ENCODE measurements at places on chromosomes 16 and 17.

- peaks cover 10% of the 10 kb centered on the region for H3K4me1 ChIP-seq
- no peak for DNase-seq
- peaks cover 2% of the 10 kb centered on the region for H3K27me3 ChIP-seq
Observed at GRCh38 chr17:73711184-73711583, 66.9 kb upstream of the SDK2 start.

- no peak overlapping the region for H3K4me3 ChIP-seq
- no peaks in the 10 kb centered on the region for H3K27me3 ChIP-seq
- no peaks in the 10 kb centered on the region for H3K36me3 ChIP-seq
- no peak overlapping the region for H3K27ac ChIP-seq
- no peak for DNase-seq
Observed at GRCh38 chr17:6926667-6927066, 69.2 kb upstream of the ALOX12 start.

GRCh38 chr16:59733321-59733720, 999.2 kb upstream of the GOT2 start:
- no peaks in the 10 kb centered on the region for H3K36me3 ChIP-seq
- H3K27ac ChIP-seq = no peak overlapping the region
- H3K4me3 ChIP-seq = no peak overlapping the region
- H3K27me3 ChIP-seq = no peaks in the 10 kb centered on the region

GRCh38 chr17:42493319-42493718, 34.6 kb downstream of the ATP6V0A1 start:
- no peak overlapping the region for H3K27ac ChIP-seq
- peak; percentile 50 for DNase-seq
- no peaks in the 10 kb centered on the region for H3K27me3 ChIP-seq
- no peak overlapping the region for H3K4me3 ChIP-seq
- H3K4me1 ChIP-seq = peaks cover 9% of the 10 kb centered on the region

DNA sequence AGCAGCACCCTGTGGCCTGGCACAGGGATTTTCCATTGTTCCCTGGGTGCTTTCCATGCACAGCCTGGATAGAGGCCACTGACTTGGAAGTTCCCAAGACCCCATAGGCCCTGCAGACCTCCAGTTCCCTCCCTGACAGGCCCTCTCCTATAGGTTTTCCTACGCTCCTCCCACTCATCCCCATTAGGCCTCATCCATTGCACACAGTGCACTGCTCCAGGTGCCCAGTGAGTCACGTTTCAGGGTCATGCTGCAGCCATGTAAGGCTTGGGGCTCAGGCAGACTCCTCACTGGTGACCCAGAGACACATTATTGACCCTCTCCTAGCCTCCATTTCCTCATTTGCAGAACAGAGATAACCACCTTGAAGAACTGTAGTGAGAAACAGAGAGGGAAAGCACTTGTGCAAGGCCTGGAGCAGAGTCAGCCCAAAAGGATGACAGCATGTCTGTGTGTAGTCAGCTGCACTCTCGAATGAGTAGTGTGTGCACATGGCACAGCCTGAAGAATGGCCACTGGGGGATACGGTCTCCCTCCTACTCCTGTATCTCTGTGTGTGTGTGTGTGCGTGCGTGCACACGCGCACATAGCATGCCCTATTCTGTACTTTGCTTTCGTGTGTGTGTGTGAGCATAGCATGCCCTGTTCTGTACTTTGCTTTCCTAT, 26.8 kb downstream of the DRC3 start:
- no peaks in the 10 kb centered on the region for H3K27me3 ChIP-seq
- H3K36me3 ChIP-seq = no peaks in the 10 kb centered on the region
- peak; percentile 11 for DNase-seq
- H3K4me1 ChIP-seq = no peaks in the 10 kb centered on the region
- H3K27ac ChIP-seq = no peak overlapping the region
- no peak overlapping the region for H3K4me3 ChIP-seq

DNA sequence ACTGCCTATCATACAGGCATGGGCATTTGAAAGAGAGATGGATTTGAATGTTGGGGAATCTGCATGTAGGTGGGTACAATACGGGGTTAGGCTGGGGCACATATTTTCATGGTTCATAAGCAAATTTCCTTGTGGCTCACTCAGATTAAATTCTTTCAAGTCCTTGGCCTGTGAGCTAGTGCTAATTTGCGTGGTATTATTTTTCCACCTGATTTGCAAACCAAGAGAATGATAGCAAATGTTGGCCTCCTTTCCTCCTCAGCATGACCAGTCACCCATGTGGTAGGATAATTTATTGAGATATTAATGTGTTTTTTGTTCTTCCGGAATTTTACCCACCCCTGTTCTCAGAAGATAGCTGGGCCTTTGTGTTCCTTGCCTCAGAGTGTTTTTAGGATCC, 22.9 kb downstream of the FAM20A start:
- DNase-seq = no peak
- H3K27me3 ChIP-seq = no peaks in the 10 kb centered on the region
- H3K4me1 ChIP-seq = no peaks in the 10 kb centered on the region
- no peak overlapping the region for H3K27ac ChIP-seq
- no peak overlapping the region for H3K4me3 ChIP-seq

DNA sequence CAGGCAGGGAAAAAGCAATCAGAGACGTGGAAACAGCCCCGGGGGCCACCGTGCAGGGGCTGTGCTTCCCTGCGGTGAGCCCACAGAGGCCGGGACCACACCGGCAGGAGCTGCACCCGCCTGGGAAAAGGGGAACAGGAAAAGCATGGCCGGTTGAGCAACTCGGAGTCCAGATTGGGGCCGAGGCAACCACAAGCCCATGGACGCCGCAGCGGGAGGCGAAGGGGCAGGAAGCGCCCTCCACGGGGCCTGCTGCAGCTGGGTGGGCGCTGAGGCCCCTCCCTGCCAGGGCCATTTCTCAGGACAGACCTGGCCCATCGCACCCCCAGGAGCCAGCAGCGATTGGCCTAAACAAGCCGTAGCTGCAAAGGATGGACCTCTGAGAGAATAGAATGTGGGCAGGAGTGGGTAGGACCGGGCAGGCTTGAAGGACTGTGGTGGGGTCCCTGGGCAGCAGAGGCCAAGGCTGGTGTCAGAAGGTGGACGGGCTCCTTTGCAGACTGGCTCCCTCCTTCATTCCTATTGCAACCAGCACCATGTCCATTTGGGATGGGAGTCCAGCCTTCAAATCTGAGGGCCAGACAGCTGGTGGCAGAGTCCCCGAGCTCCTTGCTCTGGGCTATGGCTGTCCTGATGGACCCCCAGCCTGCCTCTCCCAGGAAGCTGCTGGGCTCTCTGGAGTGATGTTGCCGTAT, 30.4 kb downstream of the COX4I1 start:
- no peaks in the 10 kb centered on the region for H3K36me3 ChIP-seq
- peaks cover 12% of the 10 kb centered on the region for H3K4me1 ChIP-seq
- no peaks in the 10 kb centered on the region for H3K27me3 ChIP-seq
- H3K27ac ChIP-seq = no peak overlapping the region

DNA sequence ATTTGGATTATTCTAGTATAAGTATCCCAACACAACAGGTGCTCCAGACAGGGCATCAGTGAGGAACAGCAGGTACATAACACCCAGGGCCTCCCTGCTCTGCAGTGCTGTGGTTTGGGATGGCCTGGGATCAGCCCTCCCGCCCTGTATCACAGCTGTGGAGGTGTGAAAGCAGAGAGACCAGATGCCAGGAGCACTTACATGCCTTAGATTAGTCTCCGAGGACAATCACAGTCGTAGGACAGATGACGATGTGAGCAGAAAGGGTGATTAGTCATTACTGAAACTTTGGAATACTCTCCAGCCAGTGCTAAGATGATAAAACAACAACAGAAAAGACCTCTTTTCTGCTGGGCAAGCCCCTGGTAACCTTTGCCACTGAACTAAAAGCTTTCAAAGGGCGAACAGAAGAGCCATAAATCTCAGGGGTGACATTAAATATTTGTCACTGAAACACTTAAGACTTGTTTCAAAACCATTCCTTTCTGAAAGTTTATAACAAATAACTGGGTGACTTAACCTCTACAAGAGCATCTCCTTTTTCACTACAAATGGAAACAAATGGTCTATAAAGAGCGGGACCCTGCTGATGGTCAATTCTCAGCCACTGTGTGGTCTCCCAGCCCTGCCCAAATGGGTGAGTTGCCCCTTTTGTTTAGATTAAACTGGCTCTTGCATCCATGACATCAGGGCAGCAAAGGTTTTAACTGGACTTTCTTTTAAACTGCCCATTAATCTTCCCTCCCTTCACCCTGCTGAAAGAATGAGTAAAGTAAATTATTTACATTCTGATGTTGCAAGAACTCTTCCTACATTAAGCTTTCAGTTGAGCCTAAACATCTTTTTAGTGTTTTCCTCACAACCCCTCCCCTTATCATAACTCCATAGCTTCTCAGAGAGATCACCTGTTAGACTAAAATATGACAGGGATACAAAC, 183.1 kb upstream of the COX10 start:
- no peaks in the 10 kb centered on the region for H3K4me1 ChIP-seq
- no peak overlapping the region for H3K27ac ChIP-seq
- no peak overlapping the region for H3K4me3 ChIP-seq
- no peaks in the 10 kb centered on the region for H3K27me3 ChIP-seq

DNA sequence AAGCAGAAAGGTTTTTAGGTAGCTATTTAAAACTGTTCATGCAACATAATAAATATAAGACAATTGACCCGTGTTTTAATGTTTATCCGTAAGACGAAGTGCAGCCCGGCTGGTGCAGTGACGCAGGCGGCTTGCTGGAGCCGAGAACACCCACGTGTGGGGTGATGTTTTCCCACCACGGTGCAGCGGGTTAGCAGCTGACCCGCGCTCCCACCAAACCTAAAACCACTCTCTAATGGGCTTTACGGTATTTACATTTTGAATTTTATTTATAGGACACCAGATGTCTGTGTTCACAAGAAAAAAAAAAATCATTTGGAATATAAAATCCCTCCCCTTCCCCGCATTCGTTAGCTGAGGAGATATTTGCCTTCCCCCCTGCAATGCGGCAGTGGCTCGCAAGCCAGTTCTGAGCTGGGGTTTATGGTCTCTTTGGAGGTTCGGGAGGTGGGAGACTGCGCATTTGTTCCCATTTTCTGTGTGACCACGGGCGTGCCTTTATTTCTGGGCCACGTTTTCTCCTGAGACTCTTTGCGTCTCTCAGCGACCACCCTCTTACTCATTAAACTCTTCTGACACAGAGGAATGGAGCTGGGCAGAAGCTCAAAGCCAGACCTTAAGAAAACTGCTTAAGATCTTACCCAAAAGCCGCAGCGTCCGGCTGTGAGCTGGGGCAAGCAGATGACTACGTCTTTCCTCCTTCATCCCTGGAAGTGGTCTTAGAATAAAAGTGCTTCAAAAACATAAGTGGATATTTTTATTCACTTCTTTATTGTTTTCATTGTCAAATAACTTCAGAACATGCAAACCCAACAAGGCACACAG, 301.1 kb downstream of the IRF8 start:
- peaks cover 12% of the 10 kb centered on the region for H3K27me3 ChIP-seq
- H3K27ac ChIP-seq = no peak overlapping the region

DNA sequence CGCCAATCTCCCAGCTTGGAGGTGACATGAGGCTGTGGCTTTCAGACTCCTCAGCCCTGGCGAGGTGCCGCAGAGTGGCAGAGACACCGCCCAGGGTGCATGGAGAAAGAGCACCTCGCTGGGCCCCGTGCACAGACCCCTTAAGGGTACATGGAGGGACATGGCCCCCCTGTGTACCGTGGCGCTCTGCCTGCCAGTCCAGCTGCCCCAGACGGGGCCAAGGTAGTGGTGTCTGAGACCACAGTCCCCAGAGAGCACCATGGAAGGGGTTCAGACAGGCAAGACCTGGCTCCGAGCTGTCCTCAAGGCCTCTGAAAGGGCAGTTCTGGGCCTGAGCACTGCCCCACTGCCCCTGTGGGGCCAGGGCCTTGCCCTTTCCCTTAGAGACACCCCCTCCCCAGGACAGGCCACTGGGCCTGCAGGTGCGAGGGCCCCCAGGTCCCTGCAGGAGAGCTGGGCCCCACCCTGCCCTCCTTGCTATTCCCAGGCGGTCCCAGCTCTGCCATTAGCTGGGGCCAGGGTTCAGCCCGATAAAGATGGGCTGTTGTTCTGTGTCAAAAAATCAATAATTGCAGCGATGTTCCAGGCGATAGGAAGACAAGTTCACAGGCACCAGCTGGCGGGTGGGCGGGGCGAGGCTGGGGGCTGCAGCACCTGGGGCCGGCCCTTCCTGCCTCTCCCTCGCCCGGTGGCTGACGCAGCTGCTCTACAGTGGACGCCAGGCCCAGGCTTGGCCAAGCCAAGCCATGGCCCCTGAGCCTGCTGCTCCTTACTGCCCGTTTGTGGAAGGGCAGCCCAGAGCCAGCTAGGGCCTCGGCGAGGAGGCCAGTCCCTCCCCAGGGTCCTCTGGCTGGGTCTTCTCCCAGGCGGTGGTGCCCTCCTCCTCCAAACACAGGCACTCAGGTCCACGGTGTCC, 51.7 kb downstream of the ZFPM1 start:
- H3K4me3 ChIP-seq = no peak overlapping the region
- DNase-seq = no peak
- H3K36me3 ChIP-seq = no peaks in the 10 kb centered on the region
- H3K4me1 ChIP-seq = peaks cover 12% of the 10 kb centered on the region
- H3K27me3 ChIP-seq = no peaks in the 10 kb centered on the region
- no peak overlapping the region for H3K27ac ChIP-seq

- no peaks in the 10 kb centered on the region for H3K27me3 ChIP-seq
- no peak for DNase-seq
- H3K4me3 ChIP-seq = no peak overlapping the region
- no peak overlapping the region for H3K27ac ChIP-seq
Observed at GRCh38 chr16:51431517-51432241, 280.6 kb upstream of the SALL1 start.

DNA sequence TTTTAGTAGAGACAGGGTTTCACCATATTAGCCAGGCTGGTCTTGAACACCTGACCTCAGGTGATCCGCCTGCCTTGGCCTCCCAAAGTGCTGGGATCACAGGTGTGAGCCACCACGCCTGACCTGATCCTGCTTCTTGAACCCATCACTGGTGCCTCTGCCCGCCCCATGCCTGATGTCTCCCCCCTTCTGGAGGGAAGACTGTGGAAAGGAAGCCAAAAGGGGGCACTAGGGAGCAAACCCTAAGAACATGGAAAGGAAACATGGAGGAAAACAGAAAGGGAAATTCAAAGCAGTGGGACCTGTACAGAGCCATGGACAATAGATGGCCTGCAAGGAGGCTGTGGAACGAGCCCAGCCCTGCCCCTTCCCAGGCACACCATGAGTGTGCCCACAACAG, 31.1 kb upstream of the FASN start:
- H3K4me1 ChIP-seq = no peaks in the 10 kb centered on the region
- no peaks in the 10 kb centered on the region for H3K27me3 ChIP-seq
- H3K36me3 ChIP-seq = no peaks in the 10 kb centered on the region
- no peak for DNase-seq
- no peak overlapping the region for H3K4me3 ChIP-seq

- H3K4me1 ChIP-seq = no peaks in the 10 kb centered on the region
- H3K4me3 ChIP-seq = no peak overlapping the region
- no peak overlapping the region for H3K27ac ChIP-seq
- DNase-seq = no peak
- no peaks in the 10 kb centered on the region for H3K36me3 ChIP-seq
Observed at GRCh38 chr17:68296217-68297191, 5.2 kb downstream of the ARSG start.

All from common myeloid progenitor, CD34-positive (primary cell).